Esophagus (tissue), 2 donors: ENCODE measurements at places on chromosomes 3 and 15. TPM values are rescaled to one million over a fixed set of nuclear protein-coding genes. Genes with fewer than 3 reads are reported as not detected.

The IGF2BP2 gene
- polyA plus RNA-seq, result 0.86 TPM

The CLEC3B gene
- polyA plus RNA-seq, result 7.5 TPM

The SH3GL3 gene
- 8.3 TPM for polyA plus RNA-seq

The CTSH gene
- 43.6 TPM for polyA plus RNA-seq

The ERC2 gene
- 0.20 TPM for polyA plus RNA-seq

The HRG gene
- polyA plus RNA-seq, result 0.05 TPM

The GPR149 gene
- not detected for polyA plus RNA-seq

The CPLX3 gene
- 0.48 TPM for polyA plus RNA-seq

The GOLGA8K gene
- 0.47 TPM for polyA plus RNA-seq
